ENCODE measurements at places on chromosomes 5 and 9.

- no peak for DNase-seq
Measured at GRCh38 chr5:17799521-17799920, 165.3 kb downstream of the TAF11L14 start.

- no peak for DNase-seq
Measured at GRCh38 chr9:70406434-70406862, 8.0 kb downstream of the KLF9 start.

DNA sequence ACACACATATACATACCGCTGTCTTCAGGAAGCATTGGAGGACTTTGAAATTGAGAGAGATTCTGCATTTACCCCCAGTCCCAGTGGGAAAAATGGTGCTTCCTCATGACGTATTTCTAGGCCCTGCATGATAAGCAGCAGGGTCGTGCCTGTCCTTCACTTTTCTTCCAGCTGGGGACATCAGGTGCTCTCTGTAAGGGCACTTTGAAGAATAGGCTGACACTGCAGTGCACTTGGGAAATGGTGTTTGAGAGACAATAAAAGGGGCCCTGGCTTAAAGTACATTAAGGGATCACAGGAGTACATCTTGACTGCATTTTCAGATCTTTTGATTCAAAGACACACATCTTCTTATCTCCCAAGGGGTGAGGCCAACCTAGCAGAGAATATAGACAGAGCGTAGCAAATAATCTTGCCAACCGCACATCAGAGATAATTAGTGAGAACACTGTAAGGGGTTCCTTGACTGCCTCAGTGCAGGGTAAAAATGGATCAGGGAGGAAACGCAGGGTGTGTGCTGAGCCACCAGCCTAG is 437.9 kb downstream of the CSNK1G3 start:
- DNase-seq, result no peak

DNA sequence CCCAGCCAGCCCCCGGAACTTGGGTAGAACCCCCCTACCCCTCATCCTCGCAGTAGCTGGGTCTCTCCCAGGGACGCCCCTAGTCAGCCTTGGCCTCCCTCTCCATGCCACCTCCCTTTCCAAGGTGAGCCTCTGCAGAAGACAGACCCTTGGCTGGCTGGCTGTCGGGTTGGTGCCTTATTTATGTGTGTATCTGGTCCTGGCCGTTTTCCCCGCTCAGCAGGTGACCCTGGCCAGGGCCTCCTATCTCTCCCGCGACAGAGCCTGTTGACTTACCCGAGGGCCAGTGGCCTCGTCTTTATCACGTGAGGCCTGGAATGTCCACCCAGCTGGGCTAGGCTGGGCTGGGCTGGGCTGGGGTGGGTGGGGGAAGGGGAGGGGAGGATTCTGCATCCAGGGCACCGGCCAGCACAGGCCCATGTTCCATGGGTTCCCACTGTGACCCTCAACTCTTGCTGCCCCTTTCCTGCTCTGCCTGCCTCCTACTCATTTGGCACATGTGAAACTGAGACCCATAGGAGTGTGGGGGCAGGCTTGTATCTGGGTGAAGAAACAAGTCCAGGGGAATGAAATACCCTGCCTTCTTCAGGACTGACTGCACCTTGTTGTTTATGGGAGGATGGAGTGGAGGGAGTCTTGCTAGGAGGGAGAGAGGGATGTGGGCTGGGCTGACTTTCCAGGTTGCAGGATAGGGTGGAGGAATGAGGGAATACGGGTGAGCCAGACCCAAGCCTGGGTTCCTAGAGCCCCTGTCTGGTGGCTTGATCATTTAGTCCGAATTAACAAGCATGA is 3.1 kb downstream of the CXXC5 start:
- no peak for DNase-seq

- no peak for DNase-seq
Measured at GRCh38 chr5:109619021-109619460, 70.7 kb upstream of the MAN2A1 start.

DNA sequence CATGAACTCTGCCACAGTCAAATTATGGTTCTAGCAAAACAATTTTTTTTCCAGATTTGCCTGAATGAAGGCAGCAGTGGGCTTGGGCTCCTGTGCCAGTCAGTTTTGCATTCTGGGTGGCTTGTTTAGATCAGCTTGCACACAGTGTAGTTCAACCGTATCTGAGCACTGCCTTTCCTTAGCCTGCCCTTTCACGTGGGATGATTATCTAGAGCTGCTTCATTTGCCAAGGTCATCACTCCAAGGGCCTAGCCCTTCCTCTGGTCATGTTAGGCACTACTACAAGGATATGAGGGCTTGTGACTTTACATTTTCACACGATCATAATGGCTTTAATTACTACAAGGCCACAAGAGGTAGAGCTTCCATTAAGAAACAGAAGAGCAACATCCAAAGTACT is 150.6 kb upstream of the EFNA5 start:
- DNase-seq, result no peak

DNA sequence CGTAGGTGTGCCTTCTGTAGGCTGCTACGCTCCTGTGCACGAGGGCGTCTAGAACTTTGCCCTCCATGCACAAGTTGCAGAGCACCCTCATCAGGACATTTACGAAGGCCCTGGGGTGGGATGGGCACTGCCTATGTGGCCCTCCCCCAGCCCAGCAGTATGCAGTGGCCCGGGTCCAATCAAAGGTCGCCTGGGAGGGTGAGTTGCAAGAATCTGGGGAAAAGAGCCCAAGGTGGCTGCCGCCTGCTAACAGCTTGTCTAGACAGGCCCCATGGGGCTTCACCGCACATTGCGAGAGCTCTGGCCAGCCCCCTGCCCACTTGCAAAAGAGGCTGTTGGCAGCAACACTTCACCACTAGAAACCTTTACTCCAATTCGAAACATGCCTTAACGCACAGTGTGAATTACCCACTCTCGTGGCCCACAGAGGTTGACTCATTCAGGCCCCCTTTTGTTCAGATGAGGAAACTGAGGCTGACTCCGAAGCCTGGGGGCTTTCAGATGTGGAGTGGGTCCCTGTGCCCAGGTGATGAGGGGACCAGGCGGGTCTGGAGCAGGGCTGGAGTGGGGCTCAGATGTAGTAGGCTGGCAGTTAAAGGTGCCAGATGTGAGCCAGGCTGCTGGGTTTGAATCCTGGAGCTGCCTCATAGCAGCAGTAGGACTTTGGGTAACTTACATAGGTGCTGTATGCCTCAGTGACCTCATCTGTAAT is 31.8 kb upstream of the IL17B start:
- no peak for DNase-seq

DNA sequence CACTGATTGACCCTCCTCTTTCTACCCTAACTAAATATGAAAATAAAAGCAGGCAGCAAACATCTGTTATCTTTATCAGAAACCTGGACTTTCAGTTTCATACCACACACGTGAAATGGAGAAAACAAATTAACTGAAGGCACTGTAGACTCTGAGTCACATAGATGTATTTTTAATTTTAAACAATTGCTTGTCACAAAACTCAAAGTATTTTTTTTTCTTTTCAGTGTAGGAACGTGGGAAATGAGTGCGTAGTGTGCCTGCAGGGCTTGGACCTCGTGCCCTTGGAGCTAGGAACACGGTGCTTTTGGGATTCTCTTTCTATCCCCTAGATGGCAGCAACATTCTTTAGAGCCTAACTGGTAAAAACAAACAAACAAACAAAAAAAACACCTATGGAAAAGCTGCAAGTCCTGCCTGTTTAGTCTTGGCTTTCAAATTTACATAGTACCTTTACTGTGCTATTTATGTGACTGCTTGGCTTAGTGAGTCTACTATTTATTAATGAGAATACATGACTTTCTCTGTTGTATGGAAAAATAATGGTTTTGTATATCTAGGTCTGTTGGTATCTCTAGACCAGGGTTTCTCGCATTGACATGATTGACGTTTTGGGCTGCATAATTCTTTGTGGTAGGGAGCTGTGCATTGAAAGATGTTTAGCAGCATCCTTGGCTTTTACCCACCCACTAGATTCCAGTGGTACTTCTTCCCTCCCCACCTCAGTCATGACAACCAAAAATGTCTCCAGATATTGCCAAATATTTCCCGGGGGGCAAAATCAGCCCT is 16.8 kb upstream of the ACTBL2 start:
- DNase-seq, result no peak

GRCh38 chr9:91075279-91075678 is 273.7 kb downstream of the SYK start:
- DNase-seq, result no peak

- no peak for DNase-seq
Measured at GRCh38 chr5:40762705-40763104, 6.9 kb upstream of the TTC33 start.

DNA sequence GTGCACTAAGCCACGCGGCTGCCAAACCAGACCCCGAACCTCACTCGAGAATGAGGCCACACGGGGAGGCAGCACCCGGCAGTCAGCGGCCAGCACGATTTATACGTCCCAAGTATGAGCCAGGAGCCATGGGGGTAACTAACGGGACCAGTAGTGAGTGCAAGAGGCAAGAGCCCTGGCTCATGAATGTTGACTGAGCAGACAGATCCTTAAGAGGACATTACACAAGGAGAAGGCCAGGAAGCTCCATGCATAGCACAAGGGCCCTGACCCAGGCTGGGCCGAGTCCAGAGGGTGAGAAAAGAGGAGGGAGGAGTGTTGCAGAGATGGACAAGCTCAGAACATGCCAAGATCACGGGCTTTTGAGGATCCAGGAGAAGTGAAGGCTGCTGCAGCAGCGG is 58.6 kb upstream of the PHYKPL start:
- DNase-seq, result no peak

All from stimulated activated CD4-positive, alpha-beta T cell treated with anti-CD3 and anti-CD28 coated beads, TNF-alpha, amount 100 ng/mL, for 4 hours (primary cell).